ENCODE measurements at places on chromosomes 2 and 18.

DNA sequence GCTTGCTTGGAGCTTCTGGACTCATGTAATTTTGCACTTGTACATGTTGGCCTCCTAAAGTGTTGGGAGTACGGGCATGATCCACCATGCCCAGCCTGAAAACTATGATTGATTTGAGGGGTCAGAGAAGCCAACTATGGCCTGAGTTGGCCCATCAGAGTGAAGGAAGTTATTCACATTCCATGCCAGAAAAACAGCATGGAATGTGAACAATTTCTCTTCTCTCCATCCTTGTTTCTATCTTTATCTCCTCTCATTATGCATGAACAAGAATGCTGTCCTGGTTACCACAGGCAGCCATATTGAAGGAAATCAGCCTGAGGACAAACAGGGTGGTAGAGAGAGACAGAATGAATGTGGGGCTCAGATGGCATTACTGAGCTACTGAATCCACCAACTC lies 3.5 kb upstream of the CD226 start:
- no peak for DNase-seq

DNA sequence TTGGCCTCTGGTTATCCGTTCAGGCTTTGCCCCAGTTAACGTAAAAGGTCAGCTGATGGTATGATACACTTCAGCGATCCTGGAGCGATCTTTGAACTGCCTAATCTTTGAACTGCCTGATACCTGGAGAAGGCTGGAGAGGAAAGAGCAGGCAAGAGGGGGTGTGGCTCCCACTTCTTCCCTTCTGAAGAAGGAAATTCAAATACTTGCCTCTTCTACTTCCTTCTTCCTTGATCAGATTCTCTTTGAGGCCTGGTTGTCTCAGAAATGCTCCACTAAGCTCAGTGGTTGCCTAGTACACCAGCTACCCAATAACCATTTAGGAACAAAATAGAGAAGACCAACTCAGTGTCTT lies 619 bp downstream of the GALM start:
- no peak for DNase-seq

DNA sequence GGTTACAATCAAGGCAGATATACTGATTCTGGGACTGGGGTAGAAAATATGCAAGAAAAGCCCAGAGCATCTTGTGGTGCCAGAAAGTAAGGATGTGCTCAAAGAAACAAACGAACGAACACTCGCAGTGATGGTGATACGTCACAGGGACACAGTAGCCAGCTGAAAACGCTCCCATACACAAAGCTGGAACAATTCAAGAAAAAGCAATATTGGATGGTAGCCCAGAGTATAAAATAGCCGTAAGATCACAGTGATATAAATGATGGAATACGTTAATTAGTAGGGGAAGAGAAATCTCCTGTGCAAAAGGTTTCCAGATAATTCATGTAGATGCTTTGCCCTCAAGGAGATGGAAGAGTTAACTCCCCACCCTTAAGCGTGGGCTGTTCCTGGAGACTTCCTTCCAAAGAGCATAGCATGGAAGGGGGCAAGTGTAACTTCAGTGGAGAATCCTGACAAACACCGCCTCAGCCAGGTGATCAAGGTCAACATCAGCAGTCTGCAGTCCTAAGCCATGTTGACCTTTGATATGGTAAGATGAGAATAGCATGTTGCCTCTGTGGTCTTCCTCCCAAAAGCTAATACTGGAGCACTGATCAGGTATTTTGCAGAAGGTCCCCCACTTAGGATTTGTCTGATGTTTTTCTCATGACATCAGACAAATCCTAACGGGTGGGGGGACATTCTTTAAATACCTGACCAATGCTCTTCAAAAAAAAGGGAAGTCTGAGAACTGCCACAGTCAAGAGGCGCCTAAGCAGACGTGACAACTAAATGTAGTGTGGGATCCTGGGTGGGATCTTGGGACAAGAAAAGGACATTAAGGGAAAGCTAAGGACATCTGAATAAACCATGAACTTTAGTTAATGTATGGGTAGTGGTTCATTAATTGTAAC lies 99.0 kb downstream of the NCK2 start:
- no peak for DNase-seq

DNA sequence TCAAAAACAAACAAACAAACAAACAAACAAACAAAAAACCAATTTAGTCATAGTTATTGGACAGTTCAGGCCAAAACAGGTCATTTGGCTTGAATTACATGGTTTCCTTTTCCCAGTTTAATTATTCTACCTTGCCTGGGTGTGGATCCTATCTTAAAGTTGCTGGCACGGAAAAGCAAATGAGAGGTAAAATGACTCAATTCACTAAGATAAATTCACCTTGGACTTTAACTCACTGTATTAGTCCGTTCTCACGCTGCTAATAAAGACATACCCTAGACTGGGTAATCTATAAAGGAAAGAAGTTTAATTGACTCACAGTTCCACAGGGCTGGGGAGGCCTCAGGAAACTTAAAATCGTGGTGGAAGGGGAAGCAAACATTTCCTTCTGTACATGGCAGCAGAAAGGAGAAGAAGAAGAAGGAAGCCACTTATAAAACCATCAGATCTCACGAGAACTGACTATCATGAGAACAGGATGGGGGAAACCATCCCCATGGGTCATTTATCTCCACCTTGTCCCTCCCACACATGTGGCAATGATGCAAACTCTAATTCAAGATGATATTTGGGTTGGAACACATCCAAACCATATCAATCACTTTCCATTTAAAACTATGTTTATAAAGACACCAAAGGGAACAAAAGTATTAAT lies 22.5 kb upstream of the TRAPPC8 start:
- DNase-seq = no peak

GRCh38 chr2:108615480-108616090 lies 81.3 kb downstream of the LIMS1 start:
- no peak for DNase-seq

- DNase-seq = no peak
Measured at GRCh38 chr2:29157131-29157530, 41.9 kb downstream of the CLIP4 start.
